ENCODE measurements at places on chromosomes 7 and 10.

DNA sequence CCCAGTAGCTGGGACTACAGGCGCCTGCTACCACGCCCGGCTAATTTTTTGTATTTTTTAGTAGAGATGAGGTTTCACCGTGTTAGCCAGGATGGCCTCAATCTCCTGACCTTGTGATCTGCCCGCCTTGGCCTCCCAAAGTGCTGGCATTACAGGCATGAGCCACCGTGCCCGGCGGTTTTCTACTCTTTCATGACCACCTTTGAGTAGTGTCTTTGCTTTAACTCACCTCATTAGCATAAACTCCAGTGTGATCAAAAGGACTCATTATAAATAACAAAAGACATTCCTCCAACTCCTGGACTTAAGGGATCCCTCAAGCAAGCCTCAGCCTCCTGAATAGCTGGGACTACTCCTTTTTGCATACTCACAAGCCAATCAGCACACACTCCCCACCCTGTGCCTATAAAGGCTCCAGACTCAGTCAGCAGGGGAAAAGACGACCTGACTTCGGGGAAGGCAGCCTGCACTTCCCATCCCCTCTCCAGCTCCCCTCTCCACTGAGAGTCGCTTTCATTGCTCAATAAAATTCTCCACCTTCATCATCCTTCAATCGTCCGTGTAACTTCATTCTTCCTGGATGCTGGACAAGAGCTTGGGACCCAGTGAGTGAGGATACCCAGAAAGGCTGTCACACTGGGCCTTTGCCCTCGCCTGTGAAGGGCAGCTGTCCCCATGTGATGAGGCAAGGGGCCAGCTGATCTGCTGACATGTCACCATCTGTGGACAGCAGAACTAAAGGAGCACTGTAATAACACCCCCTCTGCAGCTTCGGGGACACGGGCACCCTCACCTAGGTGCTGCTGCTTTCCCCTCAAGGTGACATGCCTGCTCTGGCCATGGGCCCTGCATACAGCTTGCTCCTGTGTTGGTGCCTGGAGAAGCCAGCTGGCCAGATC lies 35.0 kb upstream of the EIF4H start:
- no peak for DNase-seq

DNA sequence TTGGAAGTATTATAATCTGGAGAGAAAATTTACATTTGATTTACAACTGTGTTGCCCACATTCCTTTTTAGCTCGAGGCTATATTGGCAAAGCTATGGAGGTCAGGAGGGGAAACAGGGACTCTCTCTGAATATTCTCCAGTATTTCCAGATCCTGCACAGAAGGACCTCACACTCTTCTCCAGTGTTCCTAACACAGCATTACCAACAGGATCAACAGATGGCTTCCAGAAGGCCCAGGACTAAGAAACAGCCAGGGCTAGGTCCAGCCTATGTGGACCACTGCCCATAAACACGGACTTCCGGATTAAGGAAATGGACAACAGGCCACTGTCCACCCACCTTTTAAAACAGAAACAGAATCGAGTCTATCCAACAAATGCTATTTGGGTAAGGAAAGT lies 65.3 kb downstream of the CHCHD3 start:
- DNase-seq: no peak

DNA sequence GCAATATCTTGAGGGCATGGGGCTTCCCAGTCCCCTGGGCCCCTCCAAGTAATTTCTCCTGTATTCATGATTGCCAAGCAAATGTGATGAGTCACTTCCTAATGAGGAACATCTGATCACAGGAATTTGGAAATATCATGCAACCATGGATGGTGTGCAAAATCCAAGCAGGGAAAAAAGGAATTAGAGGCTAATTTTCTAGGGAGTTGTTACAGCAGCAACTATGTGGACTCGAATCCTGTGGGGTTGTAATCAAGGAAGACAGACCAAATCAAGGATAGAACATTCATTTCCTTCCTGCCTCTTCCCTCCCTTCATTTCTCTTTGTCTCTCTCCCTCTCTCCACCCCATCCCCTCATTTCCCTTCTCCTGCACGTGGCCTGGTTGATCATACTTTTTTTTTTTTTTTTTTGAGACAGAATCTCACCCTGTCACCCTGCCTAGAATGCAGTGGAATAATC lies 23.9 kb upstream of the AGFG2 start:
- peak; percentile 64 for DNase-seq

DNA sequence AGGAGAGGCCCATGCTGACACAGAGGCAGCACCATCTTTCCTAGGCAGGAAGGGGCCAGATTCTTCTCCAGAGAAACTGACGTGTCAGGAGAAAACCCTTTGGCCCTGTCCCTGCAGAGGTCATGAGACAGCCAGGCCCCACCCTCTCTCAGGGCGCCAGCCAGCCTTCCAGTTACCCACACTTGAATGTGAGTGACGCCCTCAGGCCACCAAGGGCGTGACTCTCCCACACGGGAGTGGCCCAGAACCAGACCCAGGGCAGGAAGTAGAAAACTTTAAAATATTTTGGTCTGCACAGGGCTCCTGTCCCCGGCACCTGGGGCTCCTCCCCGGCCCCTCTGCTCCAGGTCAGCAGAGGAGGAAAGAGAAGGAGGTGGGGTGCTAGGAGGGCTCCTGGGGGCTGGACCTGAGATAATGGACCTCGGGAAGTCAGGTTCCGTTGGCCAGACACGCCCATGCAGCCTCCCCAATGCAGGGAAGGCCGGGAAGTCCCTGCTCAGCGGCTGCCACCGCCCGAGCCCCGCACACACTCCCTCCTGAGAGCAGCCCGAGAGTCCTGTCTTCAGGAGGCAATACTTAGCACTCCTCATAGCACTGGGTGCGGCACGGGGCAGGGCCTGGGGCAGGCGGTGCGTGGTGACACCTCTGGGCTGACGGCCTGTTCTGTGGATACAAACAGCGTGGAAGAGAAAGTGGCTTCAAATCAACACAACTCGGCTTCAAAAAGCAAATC lies 67.0 kb upstream of the CFAP46 start:
- peak; percentile 16 for DNase-seq

DNA sequence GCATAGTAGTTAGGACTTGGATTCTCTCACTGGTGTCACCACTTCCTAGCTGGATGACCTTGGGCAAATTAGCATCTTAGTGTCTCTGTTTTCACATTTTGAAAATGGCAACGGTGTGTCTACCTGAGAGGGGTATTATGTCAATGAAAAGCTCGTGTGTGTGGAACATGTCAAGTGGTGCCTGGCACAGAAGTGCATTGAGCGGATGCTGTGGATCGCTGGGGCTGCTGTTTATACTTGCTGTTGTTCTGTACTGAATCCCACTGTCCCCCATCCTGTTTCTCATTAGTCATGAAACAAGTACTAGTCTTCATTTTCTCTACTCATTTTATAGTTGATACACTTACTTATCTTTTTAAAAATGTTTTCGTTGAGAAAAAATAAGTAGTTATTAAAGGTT lies 26.1 kb downstream of the RBM33 start:
- no peak for DNase-seq

- peak; percentile 62 for DNase-seq
These were observed 30.0 kb upstream of the TES start for GRCh38 chr7:116180302-116180701.

- DNase-seq: no peak
These were observed 45.8 kb downstream of the FIGNL1 start for GRCh38 chr7:50404392-50404791.

DNA sequence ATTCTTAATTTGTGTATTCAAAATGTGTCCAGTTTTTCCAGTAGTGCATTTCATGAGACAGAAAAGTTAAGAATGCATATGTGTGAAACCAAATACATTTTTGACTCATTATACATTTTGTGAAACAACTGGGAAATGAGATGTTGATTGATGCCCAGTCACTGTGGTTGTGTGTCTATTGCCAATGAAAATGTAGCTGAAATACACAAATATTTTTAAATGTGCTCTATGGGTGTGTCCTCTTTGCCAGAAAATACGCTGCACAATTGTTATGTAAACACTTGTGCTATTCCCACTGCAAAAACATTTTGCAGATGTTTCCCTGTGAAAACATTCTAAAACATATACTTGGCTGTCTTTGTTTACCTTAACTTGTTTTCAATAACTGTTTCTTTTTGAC lies 395.2 kb downstream of the TFEC start:
- DNase-seq: no peak

DNA sequence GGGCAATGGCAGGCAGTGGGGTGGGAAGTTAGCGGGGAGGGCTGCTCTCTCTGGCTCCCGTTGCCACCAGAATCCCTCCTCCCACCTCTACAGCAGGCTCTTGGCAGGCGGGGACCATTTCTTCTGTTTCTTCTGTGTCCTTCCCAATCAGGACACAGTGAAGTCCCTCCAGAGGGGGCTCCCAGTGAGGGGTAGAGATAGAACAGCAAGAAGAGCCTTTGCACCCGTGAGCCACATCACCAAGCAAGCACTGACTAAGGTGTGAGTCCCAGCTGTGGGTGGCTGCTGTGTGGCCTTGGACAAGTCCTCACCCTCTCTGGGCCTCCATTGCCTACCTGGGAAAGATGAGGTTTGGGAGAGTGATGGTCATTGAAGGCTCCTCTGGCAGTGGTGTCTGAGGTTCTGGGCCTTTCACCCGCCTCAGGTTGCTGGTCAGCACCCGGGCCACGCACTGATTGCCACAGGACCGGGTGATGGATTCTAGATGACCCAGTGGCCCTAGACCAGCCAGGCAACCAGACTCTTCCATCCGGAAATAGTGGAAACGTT lies 26.0 kb upstream of the PCBD1 start:
- DNase-seq: no peak

- no peak for DNase-seq
These were observed 145.2 kb upstream of the KLF14 start for GRCh38 chr7:130879191-130879590.

GRCh38 chr10:87093632-87094372 lies 841 bp downstream of the GLUD1 start:
- DNase-seq: no peak

DNA sequence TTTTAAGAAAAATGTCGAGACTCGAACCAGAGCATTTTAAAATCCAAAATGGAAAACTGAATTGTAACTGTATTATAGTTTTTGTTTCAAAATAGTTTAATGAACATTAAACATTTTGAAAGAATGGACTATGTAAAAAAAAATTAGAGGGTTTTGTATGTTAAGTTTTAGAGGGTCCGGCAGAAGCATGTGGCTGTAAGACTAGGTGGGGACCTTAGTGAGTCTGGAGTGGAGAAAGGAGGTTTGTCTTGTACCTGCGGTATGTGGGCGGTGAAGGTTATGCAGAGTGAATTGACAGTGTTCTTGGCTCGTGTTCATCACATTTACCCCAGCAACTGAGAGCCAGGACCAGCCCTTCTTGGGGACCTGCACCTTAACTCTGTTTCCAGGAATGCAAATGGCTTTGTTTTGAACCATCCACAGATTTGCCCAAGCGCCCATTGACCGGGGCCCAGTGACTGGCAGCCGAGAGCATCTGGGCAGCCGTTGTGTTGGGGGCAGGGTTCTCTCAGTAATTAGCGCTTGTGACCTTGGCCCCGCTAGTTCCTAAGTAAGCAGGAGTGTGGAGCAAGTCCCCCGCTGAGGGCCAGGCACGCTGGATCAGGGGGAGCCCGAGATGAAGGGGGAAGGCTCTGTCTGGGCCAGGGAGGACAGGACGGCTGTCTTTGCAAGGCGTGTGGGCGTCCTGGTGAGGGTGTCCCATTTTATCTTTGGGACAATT lies 1.4 kb upstream of the KLF6 start:
- peak; percentile 95 for DNase-seq

- DNase-seq: no peak
These were observed 5.9 kb upstream of the IL6 start for GRCh38 chr7:22720791-22721786.

DNA sequence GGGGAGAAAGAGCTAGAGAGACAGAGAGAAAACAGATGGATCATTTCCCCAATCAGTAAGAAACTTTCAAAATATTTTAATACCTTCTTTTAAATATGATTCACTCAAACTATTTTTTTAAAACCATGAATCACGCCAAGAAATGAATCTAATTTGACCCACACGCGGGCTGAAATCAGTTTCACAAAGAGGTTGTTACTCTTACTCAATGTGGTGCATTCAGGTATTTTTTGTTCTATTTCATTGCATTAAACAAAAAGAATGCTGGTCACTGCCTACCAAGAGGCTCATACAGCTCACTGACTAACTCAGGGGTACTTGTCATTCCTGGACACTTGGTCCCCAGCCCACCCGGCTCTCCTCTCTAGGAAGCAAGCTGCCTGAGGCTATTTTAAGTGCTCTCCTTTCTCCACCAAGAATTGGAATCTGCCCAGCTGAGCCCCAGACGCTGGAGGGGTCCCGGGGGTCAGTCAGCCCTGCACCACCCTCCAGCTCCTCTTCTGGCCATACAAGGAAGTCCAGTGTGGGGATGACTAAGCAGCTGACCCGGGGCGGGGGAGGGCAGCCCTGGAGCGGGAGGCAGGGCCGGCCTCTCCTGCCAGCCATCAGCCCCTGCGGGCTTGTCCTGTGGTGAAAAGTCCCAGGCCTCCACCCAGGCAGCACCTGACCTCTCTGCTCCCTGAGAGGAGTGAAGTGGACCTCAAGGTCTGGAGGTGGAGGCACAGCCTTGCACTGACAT lies 21.7 kb upstream of the PFKP start:
- peak; percentile 84 for DNase-seq

GRCh38 chr10:49395741-49396665 lies at the start of gene DRGX:
TSS of gene DRGX (minus strand) at chr10:49396089. CDS start at chr10:49395440, 649 bp downstream.
- no peak for DNase-seq
